Adipocyte (in vitro differentiated cells): ENCODE measurements at places on chromosomes 4 and X.

GRCh38 chr4:25984796-25985195, 70.8 kb downstream of the SMIM20 start:
- no peak for DNase-seq

- no peak for DNase-seq
Measured at GRCh38 chrX:39452401-39452800, 645.4 kb downstream of the BCOR start.

DNA sequence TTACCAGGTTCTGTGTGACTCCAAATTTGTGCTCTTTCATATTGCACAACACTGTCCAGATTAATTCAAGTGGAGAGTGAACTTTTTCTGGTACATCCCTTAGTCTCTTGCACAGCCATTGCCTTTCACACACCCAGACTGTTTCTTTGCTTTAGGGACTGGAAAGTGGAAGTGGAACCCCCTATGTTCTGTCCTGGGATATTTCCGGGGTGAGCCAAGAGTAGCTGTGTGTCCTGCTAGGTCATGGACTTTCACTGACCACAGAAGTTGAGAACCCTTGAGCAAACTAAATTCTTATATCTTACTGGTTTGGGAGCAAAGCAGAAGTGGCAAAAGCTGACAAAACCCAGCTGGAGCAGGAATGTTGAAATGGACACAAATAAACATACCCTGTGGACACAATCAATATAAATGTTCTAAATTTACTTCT, 10.3 kb upstream of the VSIG4 start:
- no peak for DNase-seq

DNA sequence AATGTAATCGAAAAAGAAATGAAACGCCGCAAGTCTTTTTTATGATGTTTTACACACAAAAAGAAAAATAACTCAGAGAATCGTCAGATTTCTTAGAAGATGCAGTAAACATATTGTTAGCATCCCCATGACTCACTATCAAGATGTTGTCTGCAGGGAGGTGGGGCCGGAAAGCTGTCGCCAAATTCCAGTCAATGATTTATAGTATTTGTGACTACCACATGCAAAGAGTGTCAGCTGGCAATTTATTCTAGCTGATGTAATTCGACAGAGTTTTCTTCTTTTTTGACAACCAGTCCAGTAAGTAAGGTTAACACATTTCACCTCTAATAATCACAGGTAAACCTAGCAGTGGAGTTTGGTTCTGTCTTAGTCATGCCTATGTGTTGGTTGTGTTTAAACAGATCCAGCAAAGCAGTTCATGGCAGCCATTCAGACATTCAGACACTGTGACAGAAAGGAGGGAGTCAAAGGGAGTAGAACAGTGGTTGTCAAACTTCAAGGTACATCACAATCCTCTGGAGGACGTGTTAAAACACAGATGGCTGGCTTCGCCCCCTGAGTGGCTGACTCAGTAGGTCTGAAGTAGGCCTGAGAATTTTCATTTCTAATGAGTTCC, 19.8 kb upstream of the PPP1R2C start:
- no peak for DNase-seq

DNA sequence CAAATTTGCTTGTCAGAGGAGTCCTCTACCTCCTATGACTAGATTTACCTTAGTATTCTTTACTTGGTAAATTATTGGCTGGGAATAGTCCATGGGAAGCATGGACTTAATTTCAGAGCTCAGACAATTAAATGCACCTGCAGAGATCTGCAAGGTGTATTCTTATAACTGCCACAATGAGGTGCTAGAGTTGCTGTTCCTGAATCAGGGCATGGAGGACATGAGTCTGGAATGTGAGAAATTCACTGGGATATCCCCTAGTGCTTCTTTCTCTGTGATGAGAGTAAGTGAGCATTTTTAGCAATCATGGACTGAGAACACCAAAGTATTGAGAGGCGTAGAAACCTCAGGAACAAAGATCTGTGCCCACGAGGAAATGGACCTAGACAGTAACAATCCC, 32.9 kb upstream of the GRID2 start:
- DNase-seq, result no peak

GRCh38 chrX:153667281-153667955, 6.2 kb downstream of the PNCK start:
- DNase-seq, result no peak

DNA sequence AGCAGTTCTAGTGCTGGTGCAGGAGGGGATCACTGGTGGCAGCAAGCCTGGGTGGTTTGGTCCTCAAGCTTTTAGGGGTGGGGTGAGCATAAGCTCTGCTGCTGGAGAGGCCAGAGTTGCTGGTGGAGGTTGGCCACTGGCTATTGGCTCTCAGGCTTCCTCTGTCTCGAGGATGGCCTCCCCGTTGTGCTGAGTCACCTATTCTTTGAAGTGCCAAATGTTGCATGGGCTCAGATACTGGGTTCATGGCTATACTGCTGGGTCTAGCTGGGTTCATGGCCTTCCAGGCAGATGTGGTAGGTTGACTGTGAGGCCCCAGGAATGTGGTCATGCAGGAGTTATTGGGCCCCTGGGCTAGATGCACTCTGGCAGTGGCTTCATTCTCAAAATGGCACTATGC, 466.3 kb downstream of the NAF1 start:
- no peak for DNase-seq
